ENCODE measurements at places on chromosomes 16 and 17.
A peak's percentile ranks its signal among the peaks of the same experiment; 100 is the strongest.

GRCh38 chr16:2715519-2715918, 4.5 kb downstream of the PRSS27 start:
- DNase-seq, result peak; percentile 69

DNA sequence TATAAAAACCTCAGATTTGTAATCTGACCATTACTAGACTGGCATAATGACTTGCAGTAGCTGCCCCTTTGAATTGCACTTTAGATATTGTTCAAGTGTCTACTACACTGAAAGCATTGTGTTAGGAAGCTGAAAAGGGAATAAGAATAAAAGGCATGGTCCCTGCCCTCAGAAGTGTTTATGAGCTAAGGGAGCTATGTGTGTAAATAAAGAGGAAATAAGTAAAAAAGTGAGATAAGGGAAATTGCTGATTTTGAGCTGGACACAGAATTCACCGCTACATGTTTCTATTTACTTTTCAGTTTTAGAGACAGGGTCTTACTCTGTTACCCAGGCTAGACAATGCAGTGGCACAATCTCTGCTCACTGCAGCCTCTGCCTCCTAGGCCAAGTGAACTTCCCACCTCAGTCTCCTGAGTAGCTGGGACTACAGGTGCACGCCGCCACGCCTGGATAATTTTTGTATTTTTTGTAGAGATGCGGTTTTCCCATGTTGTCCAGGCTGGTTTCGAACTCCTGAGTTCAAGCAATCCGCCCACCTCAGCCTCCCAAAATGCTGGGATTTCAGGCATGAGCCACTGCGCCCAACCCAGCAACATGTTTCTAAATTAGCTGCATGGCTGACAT, 57.0 kb downstream of the GRB2 start:
- no peak for DNase-seq

- peak; percentile 45 for DNase-seq
These were observed at the start of gene TNFRSF12A for GRCh38 chr16:3020247-3020603. TSS of gene TNFRSF12A (plus strand) at chr16:3020368. CDS start at chr16:3020398, 30 bp downstream.

GRCh38 chr17:14072881-14073280, 3.6 kb downstream of the COX10 start:
- no peak for DNase-seq

DNA sequence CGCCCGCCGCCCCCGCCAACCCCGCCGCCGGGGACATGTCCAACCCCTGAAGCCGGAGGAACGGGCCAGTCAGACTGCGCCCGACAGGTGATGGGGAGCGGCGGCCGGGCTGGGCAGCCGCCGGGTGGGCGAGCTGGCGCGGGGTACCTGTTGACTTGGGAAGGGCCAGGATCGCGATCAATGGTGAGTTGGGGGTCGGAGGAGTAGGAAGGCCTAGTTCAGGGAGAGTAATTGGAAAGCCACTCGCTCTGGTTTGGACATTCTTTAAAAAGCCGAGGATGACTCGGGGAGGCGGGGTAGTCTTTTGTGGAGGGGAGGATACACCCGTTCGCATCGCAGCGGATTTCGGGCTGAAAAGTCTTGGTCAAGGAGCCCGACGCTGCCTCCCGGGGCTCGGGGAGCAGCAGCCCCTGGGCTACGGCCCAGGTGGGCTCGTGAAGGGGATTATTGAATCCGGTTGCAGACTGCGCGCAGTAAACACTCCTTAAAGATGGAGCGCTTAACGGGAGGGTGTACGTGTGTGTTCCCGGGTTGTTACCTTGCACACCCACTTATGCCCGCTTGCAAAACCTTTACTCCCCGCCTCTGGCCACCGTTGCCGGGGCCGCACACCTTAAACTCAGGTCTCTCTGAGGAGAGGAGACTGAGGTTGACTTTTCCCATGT, 123.8 kb downstream of the GOSR1 start:
- no peak for DNase-seq

DNA sequence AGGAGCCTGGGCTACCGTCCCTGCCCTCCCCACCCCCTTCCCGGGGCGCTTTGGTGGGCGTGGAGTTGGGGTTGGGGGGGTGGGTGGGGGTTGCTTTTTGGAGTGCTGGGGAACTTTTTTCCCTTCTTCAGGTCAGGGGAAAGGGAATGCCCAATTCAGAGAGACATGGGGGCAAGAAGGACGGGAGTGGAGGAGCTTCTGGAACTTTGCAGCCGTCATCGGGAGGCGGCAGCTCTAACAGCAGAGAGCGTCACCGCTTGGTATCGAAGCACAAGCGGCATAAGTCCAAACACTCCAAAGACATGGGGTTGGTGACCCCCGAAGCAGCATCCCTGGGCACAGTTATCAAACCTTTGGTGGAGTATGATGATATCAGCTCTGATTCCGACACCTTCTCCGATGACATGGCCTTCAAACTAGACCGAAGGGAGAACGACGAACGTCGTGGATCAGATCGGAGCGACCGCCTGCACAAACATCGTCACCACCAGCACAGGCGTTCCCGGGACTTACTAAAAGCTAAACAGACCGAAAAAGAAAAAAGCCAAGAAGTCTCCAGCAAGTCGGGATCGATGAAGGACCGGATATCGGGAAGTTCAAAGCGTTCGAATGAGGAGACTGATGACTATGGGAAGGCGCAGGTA, 762 bp downstream of the CDK12 start:
- DNase-seq, result no peak

DNA sequence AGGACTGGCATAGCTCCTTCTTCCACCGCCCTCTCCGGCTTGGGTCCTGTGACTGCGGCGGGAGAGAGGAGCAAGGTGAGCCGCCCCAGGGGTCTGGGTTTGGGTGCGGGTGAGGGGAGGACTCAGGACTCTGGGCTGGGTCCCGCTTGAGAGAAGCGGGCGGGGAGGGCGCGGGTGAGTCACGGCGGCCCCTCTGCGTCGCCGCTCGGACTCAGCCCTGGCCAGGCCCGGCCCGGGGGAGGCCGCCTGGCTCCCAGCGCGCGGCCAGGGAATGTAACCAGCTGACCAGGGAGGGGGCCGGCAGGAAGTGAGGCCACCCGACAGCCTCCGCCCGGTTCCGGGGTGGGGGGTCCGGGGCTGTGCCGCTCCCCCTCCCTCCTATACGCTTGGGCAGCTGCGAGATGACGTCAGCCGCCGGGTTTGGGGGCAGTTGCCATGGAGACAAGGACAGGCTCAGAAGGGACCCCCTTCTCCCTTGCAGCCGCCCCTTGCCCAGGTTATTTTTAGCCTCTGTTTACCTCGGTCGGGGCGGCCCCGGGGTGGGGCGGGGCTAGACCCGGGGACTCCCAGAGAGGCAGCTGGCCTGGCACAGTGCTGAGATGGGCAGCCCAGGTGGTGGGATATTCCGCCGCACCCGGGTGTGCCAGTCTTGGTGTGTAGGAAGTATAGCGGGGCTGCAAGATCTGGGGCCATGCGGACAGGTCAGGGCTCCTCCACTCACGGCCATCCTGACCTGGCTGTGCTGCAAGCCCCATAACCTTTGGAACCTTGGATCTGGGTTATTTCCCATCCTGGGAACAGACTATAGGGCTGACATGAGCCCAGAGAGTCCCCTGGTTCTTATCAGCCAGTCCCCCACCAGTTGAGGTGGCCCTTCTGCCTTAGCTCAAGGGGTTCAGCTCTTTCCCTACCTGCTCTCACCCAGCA, 1.6 kb downstream of the RIPOR1 start:
- no peak for DNase-seq

- no peak for DNase-seq
These were observed 36.1 kb downstream of the HNF1B start for GRCh38 chr17:37708616-37709212.

DNA sequence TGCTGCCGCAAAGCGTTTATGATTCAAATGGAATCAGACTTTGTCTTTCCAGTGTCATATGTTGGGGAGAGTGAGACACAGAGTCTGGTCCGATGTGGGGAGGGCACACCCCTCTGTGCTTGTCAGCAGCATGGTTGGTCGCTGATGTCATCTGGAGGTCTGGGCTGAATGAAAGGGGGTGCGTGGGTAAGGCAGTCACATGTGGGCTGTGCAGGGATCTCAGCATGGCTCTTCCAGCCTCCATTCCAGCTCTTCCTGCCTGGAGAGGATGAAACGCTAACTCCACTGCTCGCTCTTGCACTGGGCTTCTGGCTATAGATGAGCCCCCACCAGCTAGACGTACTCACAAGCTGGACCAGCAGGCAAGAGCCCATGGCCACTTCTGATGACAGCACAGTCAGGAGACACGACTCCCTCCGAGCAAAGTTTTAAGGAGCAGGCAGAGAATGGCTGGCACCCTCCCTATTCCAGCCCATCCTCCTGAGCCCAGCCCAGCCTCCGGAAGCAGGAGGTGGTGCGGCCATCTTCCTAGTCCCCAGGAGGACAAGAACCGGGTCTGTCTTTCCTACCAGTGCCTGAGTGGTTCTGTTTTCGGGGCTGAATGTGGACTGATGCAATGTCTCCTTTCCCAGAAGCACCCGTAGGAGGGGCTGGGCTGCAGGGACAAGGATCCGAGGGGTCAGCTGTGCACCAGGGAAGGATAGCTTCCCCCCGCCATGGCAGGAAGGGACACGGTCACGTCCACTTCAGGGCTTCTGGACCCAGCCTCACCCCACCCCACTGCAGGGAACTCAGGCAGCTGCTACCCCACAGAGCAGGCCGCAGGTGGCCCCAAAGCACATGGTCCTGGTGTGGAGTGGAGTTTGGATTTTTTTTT, 41.5 kb upstream of the CBFA2T3 start:
- DNase-seq, result no peak

DNA sequence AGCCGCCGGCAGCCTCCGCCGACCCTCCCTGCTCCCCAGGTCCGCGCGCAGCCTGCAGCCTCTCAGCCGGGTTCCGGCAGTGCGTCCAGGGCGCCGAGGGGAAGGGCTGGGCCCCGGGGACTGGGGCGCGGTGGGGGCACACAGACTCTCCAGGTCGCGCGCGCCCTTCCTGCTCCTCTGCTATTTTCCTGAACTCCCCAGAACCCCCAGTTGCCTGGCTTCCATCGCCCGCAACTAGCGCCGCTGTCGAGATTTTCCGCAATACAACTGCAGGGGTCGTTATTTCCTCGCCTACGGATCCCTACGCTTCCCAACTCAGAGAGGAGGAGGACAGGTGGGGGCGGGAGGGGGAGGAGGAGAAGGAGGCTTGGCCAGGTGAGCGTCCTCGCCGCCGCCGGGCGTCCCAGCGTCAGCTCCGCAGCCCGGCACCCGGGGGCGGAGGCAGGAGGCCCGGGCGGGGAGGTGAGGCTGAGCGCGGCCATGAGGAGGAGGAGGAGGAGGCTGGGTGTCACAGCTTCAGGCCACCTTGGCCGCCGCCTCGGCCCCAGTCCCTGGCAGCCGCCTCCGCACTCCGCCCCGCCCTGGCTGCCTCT, at the start of gene CA10:
Gene CA10, minus strand, starts transcription at position 265 of the 593 bp plus-strand sequence.
- DNase-seq, result no peak

DNA sequence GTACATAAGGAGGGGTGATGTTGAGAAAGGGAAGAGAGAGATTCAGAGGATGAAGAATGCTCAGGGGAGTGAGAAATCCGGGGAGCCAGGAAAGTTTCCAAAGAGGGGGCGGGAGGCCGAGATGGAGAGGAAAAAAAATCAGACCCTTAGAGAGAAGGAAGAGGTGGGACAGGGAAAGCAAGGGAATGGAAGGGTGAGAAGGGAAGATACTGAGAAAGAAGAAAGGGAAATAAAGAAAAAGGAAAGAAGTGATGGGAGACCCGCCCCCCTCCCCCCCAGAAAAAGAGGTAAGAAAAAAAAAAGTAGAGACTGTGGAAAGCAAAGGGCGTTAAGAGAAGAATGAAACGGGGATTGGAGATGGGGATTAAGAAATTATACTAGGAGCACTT, 507 bp downstream of the DYNLRB2 start:
- no peak for DNase-seq

DNA sequence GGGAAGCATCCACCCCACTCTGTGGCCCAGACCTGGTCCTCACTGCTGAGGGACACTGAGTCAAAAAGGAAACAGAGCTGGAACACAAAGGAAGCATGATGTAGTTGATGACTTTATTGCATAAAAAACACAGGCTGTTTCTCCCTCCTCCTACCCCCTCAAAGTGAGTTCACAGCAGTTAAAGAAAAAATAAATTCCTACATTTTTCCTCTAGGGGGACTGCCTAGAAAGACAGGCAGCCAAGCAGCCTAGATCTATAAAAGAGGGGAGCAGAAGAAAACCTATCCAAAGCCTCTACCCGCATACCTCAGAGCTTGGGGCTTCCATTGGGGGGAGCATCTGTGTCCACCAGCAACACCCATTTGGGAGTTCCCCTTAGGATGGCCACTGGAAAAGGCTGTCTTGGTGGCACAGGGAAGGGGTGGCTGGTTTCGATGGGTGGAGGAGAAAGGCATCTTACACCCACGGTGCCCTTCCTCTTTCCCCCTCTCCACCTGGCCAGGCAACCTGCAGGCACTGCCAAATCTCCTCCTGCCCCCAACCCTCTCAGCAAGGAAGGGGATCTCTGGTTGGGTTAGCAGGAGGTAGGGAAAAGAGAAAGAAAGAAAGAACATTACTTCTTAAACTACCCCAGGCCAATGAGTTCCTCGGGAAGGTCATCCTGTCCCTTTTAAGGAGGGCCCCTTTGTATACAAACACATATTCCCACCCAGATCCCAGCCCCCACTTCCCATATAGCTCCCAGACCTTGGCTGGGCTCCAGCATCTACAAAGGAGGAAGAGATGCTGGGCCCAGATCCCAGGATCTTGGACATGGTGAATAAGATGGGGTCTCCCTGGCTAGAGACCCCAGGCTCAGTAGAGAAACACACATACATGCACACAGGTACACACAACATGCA, 4.0 kb upstream of the SCRN2 start:
- no peak for DNase-seq

DNA sequence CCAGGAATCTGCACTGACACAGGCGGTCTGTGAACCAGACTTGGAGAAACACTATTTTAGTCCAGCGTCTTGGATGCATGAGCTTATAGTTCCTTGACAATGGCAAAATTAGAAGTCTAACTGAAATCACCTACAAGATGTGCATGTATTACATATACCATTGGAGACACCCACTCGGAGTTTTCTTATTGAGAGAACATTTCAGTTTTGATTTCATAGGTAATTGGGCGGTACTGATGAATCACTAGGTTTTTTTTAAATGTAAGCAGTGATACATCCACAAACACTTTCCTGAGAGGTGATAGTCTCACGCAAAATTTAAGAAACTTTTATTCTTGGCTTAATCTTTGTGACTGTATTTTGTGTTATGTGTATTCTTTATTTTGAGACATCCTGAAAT, 69.8 kb downstream of the PRKCA start:
- no peak for DNase-seq

DNA sequence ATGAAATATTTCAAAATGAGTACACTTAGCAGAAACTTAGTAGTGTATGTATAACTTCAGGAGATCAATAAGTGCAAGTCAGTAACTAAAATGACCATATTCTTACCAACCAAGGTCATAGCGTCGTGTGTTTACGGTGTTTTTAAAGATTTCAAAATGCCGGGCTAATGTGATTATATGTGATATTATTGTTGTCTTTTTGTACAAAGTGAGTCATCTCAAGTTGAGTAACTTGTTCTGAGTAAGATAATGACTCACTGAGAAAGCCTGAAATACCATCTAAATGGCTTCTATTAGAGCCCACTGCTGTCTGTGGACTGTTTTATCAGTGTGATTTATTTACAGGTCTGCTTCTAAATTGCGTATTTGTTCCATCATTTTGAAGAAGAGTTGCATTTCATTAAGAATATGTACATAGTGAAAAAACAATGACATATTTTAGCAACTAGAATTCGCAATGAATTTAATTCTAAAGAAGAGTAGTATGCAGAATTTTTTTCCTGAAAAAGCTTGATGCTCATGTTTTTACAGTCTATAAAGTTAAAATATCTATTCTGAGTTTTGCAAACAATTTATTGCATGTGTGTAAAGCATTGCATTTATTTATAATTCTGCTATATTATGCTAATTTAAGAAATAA, 12.7 kb downstream of the KRT12 start:
- DNase-seq, result no peak

All from activated CD4-positive, alpha-beta T cell treated with anti-CD3 and anti-CD28 coated beads for 1 hour (primary cell).